Ascending aorta (tissue), 2 donors: ENCODE measurements at places on chromosomes 6 and 20. TPM values are rescaled to one million over a fixed set of nuclear protein-coding genes. Genes with fewer than 3 reads are reported as not detected.

UNC5CL gene
- total RNA-seq = 0.53 TPM

PTCHD4 gene
- 0.32 TPM for total RNA-seq

DBNDD2 gene
- total RNA-seq = 100 TPM

TLDC2 gene
- total RNA-seq = not detected

PRPH2 gene
- 0.11 TPM for total RNA-seq

ZSCAN23 gene
- total RNA-seq = not detected

FAM209B gene
- not detected for total RNA-seq
